ENCODE measurements at places on chromosomes 11 and 22.

GRCh38 chr11:90100431-90100830 lies 14.7 kb downstream of the UBTFL1 start:
- no peak for DNase-seq

GRCh38 chr22:42732081-42732480 lies 11.4 kb upstream of the A4GALT start:
- DNase-seq: no peak

- peak; percentile 8 for DNase-seq
Measured at GRCh38 chr11:71251761-71252268, 562 bp downstream of the SHANK2 start.

GRCh38 chr11:65315866-65316226 lies 1.2 kb downstream of the CDC42EP2 start:
- DNase-seq: no peak

DNA sequence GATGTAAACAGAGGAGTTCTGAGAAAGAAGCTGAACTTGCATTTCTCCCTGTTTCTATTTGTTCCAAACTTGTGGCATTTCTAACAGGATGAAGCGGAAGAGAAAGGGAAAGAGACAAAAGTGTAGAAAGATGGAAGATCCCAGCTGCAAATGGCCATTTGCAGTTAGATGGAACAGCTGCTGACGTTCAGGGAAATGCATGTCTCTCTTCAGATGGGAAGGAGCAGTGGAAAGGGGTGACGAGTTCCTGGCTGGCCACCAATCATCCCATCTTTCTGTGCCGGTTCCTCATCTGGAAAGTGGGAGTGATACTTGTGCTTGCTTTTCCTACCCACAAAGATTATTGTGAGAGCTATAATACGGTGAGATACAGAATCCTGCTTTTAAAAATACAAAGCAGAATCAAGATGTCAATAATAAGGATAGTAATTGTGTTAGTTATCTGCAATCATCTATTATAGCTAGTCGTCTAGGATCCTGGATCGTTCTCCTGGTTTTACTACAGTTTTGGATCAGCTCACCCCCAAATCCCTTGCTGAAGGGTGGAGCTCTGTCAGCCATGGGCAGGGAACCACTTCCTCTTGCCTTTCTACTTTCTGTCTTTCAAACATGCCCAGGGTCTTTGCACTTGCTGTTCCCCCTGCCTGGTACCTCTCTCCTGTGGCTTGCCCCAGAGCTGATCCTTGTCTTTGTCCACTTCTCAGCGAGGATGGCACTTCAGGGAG lies 1.2 kb upstream of the TIMP3 start:
- DNase-seq: no peak

DNA sequence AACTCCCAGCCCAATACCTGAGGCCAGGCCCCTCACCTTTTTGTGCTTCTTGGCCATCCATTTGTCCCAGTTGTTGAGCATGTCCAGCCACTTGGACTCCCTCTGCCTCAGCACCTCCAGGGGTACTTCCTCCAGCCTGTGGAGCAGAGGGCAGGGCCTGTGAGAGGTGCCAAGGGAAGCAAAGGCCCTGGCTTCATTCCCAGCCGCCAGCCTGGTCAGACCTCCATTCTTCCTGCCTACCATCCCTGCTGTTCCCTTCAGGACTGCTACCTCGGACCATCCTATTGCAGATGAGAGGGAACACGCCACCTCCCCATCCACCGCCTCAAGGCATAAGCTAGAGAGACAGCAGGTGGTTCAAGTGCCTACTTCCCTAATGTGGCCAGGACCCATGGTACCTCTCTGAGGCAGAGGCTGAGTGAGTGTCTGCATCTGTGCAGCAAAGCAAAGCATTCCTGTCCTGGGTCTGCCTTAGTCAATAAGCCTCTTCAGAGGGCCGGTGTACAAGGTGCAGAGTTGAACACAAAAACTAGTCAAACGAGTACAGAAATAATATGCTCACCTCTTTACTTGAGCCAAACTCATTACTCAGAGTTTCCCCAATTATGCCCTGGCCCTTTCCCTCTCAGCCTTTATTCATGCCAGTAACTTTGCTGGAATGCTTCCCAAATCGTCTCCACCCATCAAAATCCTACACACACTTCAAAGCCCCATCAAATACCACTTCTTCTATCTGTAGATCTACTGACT lies 15.4 kb upstream of the CASTOR1 start:
- peak; percentile 88 for DNase-seq

- no peak for DNase-seq
Measured at GRCh38 chr11:127677660-127678425, 677.3 kb upstream of the KIRREL3 start.

GRCh38 chr11:116614306-116615210 lies 158.2 kb downstream of the BUD13 start:
- DNase-seq: no peak

DNA sequence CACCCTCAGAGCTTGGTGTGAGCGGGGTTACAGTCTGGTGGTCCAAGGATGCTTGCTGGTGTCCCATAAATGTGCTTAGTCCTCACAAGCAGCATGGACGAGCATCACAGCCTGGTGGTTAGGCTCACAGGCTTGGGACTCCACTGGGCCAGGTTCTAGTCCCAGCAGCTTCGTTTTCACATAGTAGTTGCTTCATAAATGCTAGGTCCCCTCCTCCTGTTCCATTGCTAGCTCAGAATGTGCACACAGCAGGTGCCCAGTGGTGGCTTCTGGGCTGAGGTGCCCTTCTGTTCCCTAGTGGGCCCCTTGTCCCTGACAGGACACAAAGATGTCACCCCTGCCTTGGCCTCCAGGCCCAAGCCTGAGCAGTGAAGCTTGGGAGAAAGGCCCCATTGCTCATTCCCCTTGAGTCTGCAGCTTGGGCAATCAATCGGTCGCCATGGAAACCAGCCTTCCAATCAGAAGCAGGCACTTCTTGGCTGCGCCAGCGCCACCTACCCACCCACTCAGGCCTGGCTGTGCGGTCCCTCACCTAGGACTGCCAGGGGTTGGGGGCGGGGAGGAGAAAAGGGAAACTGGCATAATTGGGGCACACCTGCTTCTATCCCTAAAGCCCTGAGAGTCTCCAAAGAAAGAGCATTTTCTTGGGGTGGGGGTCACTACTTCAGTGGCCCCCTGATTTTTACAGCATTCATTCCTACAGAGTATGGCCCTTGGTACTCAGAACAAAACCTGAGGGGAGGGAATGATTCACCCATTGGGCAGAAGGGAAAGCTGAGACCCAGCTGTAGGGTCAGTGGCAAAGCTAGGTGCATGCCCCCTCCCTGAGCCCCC lies 48.1 kb downstream of the CYTH4 start:
- peak; percentile 87 for DNase-seq

DNA sequence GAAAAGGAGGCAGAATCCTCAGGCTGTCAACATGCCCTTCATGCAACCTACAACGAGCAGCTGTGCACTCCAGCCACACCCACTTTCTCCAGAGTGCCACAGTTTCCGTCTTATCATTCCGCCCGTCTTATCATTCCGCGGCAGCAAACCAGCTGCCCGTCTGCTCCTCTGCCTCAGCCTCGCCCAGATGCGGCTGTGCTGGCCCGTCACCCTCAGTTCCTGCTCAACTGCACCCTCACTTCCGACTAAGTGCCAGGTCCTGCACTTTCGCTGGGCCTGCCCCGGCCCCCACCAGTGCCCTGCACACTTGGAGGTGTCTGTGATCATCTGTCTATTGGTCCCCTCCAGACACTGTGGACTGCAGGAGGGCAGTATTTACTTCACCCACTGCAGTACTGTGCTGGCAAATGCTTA lies 43.7 kb downstream of the MICAL3 start:
- DNase-seq: peak; percentile 75

DNA sequence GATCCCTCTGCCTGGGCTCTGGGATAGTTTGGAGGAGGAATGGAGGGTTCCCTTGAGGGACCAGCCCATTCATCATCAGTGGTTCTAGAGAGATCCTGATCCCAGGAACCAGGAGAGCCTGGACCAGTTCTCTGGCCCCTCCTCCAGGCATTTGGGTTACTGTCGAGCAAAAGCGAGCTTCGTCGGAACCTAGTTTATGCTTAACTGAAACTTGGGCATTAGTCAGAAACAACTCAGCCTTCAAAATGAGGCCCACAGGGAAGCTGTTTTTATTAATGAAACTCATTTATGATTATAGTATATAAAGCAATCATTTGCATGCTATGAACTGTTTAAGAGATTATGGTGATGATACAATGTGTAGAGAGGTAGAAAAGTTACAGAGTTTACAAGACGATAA lies 61.4 kb downstream of the LIF start:
- no peak for DNase-seq

- no peak for DNase-seq
Measured at GRCh38 chr11:81915045-81915444, 818.6 kb downstream of the FAM181B start.

GRCh38 chr11:67408437-67409200 lies 4.7 kb downstream of the TBC1D10C start:
- no peak for DNase-seq

DNA sequence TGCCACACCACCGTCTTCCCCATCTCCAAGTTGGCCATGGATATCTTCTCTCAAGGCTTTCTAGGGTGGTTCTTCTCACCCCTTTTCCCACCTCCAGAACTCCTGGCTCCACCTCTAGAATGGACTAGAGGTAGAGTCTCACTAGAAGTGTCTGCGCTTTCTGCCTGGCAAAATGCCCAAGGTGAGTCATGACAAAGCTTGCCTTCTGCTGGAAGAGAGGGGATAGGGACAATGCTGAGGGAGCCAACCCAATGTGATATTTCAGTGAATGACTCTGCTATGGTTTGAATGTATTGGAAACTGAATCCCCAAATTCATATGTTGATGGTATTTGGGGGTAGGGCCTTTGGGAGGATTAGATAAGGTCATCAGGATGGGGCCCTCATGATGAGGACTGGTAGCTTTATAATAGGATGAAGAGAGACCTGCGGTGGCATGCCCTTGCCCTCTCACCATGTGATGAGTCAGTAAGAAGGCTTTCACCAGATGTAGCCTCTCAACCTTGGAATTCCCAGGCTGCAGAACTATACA lies 4.1 kb upstream of the CD82 start:
- no peak for DNase-seq

- no peak for DNase-seq
Measured at GRCh38 chr11:1623716-1624115, 1.8 kb upstream of the KRTAP5-4 start.

DNA sequence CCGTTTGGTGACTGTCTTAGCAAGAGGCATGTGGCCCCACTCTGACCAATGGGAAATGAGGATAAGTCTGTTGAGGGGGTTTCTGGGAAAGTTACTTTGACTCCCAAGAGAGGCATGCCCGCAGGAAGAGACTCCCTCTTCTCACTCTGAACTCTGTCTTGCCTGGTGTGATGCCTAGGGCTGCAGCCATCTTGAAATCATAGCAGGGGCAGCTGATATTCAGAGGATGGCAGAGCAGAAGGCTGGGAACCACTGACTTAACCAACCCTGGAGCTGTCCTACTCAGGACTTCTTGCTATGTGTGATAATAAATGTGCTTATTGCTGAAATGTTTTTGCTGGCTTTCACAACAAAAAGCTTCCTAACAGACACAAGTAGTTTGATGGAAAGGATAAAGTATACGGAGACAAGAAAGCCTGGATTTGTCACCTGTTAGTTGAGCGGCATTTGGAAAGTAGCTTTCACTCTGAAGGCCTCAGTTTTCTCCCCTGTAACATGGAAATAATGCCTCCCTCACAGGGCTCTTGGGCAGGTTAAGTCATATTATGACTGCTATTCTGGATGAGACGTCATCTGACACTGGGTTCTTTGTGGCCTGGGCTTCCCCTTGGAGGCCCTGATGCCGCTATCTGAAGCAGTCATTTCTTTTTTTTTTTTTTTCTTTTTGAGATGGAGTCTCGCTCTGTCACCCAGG lies 128.5 kb downstream of the CEP164 start:
- no peak for DNase-seq

GRCh38 chr22:32469799-32470212 lies 4.8 kb upstream of the FBXO7 start:
- no peak for DNase-seq

- no peak for DNase-seq
Measured at GRCh38 chr11:33753304-33753967, 17.2 kb upstream of the CD59 start.

DNA sequence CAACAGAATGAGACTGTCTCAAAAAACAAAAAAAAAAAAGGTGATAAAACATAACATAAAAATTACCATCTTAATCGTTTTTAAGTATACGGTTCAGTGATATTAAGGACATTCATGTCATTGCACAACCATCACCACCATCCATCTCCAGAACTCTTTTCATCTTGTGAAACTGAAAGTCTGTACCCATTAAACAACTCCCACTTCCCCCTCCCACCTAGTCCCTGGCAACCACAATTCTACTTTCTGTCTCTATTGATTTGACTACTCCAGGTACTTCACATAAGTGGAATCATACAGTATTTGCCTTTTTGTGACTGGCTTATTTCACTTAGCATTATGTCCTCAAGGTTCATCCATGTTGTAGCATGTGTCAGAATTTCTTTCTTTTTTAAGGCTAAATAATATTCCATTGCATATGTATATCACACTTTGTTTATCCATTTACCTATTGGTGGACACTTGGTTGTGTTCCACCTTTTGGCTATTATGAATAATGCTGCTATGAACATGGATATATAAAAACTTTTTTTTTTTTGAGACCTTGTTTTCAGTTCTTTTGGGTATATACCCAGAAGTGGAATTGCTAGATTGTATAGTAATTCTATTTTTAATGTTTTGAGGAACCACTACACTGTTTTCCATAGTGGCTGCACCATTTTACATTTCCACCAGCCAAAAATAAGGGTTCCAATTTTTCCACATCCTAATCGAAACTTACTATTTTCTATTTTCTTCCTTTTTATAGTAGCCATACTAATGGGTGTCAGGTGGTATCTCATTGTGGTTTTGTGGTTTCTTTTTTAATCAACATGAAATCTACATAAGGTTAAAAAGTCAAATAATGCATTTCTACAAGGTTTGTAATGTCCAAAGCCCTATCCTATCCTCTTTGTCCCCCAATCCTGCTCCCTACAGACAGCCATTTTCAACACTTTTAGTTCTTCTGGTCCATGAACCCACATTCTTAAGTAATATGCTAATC lies 23.4 kb upstream of the PIK3C2A start:
- DNase-seq: peak; percentile 27

DNA sequence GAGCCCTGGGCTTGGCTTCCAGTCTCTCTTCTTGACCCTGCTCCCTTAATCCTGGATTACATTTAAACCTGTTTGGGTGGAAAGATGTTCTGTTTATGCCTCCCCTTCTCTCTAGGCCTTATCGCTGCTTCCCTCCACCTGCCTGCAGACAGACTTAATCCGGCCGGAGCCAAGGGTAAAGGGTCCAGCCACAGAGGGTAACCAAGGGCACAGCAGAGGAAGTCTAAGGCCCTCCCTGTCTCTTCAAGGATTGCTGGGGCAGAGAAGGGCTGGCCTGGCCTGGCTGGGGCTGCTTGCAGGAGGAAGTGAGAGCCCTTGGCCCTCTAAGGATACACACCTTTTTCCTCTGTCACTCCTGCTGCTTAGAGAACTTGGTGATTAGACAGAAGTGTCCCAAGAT lies 2.1 kb downstream of the GAL3ST3 start:
- no peak for DNase-seq

DNA sequence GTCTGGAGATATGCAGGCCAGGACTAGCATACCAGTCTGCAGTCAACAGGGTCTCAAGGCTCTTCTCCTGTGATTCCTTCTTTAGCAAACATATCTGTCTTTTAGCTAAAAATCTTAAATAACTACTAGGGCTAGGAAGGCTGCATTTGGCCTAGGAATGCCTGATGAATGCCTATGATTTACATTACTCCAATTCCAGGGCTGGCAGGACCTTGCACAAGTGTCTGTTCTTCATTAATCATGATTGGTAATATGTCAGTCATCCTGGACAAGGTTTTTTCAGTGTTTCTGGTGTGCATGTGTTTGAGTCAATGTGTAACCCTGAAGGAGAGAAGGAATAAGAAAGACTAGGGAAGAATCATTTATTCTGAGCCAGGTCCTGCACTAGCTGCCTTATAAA lies 280.5 kb upstream of the NARS2 start:
- no peak for DNase-seq

GRCh38 chr11:117052196-117053149 lies 45.8 kb downstream of the SIK3 start:
- no peak for DNase-seq
